Fibroblast of villous mesenchyme (primary cell): ENCODE measurements at places on chromosomes 7 and 10. TPM values are rescaled to one million over a fixed set of nuclear protein-coding genes. Genes with fewer than 3 reads are reported as not detected.

Gene CPSF4
- 33.8 and 38.4 TPM in 2 replicates for total RNA-seq

Gene TBRG4
- 69.6 and 80.7 TPM in 2 replicates for total RNA-seq

Gene NXPH1
- total RNA-seq, result not detected in 2 replicates

Gene GNGT1
- total RNA-seq, result not detected in 2 replicates

Gene HMX3
- total RNA-seq, result not detected in 2 replicates

Gene SLIT1
- total RNA-seq, result under 0.01 TPM in 1 of 2 replicates, not detected in the other

Gene MEOX2
- total RNA-seq, result not detected in 2 replicates

Gene SLC26A3
- not detected in 2 replicates for total RNA-seq

Gene STOX1
- under 0.01 TPM in 2 replicates for total RNA-seq

Gene SNX13
- 49.0 and 51.8 TPM in 2 replicates for total RNA-seq

Gene PRPS1L1
- total RNA-seq, result not detected in 2 replicates

Gene AOAH
- not detected in 2 replicates for total RNA-seq

Gene ENTPD7
- total RNA-seq, result 43.2 and 48.4 TPM in 2 replicates

Gene INMT
- total RNA-seq, result 15.8 and 48.4 TPM in 2 replicates

Gene TEX36
- total RNA-seq, result not detected in 2 replicates
